CD4-positive, alpha-beta T cell treated with Interleukin-17A for 1 hour (primary cell): ENCODE measurements at places on chromosomes 2 and 18.

DNA sequence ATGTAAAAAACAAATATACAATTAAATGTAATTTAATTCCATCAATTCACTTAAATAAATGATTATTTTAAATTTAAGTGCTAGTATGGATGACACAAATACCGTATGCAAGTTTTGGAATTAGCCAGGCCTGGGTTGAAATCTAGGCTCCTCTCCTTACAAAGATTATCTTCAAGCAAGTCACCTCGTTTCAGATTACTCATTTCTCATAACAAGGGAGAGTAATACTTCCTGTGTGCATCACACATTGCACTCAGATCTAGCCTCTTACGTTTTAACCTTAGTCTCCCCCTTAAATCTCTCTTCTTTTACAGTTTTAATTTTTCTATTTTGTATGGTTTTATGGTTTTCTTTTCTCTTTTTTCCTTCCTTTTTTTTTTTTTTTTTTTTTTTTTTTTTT, 1475.9 kb upstream of the NXPH2 start:
- DNase-seq, result no peak

DNA sequence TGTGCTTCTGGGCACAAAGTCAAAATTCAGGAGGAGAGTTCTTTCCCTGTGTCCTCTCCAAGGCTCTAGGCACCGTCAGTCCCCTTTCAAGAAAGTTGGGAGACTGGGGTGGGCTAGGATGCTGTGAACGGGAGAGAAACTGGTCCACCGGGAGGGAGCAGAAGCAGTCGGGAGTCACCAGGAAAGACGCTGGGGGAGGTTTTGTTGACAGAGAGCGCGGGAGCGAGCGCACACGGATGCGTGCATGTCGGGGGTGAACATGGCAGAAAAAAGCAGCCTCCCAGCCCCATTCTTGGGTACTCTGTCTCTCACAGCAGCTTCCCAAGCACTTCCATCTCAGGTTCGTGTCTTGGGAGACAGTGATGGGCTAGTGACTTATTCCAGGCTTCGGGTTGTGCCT, 97.1 kb upstream of the PXDN start:
- DNase-seq, result no peak

GRCh38 chr2:19070886-19071285, 287.5 kb downstream of the OSR1 start:
- DNase-seq, result no peak

GRCh38 chr2:54969940-54970338, 80.3 kb downstream of the RTN4 start:
- DNase-seq, result no peak

DNA sequence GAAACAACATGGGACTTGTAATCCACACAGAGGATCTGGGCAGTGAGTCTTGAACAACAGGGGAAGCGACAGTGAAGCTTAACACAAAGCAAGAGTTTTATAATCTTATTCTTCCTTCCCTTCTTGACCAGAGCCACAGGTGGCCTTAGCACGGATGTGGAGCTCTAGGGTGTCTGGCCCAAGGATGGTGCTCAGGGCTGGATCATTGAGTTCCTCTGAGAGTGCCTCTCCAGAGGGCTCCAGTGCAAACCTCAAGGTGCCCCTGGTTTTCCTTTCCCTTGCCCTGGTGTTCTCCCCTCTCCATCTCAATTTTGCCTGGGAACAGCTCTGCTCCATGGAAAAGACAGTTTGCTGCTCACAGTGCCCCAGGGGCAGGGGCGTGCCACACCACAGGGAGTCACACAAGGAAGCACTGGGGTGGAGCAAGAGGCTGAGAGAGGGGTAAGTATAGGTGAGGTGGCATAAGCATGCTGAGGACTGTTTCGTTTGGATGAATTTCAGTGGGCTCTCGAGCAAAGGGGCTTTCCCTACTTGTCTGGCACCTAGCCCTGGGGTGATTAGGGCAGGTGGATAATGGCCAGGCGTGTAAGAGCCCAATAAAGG, 88.6 kb upstream of the B3GNT7 start:
- DNase-seq, result no peak

DNA sequence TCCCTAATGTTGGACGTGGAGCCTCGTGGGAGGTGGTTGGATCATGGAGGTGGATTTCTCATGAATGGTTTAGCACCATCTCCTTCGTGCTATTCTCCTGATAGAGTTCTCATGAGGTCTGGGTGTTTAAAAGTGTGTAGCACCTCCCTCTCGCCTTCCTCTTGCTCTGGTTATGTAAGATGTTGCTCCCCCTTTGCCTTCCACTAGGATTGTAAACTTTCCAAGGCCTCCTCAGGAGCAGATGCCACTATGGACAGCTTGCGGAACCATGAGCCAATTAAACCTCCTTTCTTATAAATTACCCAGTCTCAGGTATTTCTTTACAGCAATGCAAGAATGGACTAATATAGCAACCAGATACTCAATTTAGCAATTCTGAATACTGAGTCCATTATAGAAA, 82.4 kb upstream of the PELI1 start:
- DNase-seq, result no peak

GRCh38 chr2:156581280-156581679, 145.1 kb downstream of the GPD2 start:
- no peak for DNase-seq

- no peak for DNase-seq
These were observed 369.3 kb downstream of the NBAS start for GRCh38 chr2:15191789-15192188.

- DNase-seq, result no peak
These were observed 292.5 kb downstream of the NDUFA10 start for GRCh38 chr2:239732666-239733010.
